T-helper 17 cell (primary cell): ENCODE measurements at places on chromosomes 7 and 10. TPM values are rescaled to one million over a fixed set of nuclear protein-coding genes. Genes with fewer than 3 reads are reported as not detected.

GRCh38 chr10:28295336-28295735, 7.5 kb downstream of the MPP7 start:
- no peak for DNase-seq

GRCh38 chr7:135681762-135682161, 19.4 kb downstream of the STMP1 start:
- no peak for DNase-seq

- DNase-seq = no peak
These were observed 110.1 kb downstream of the TPST1 start for GRCh38 chr7:66315192-66315591.

GRCh38 chr7:7569615-7570014, 2.9 kb downstream of the MIOS start:
- no peak for DNase-seq

GRCh38 chr10:71933651-71934050, 30.5 kb upstream of the CHST3 start:
- DNase-seq = no peak

GRCh38 chr10:100624298-100624697, 88.6 kb downstream of the HIF1AN start:
- DNase-seq = no peak

GRCh38 chr10:79156334-79157274, 87.8 kb downstream of the ZMIZ1 start:
- DNase-seq = no peak

GRCh38 chr7:77157446-77157845, 35.0 kb downstream of the CCDC146 start:
- DNase-seq = no peak

DNA sequence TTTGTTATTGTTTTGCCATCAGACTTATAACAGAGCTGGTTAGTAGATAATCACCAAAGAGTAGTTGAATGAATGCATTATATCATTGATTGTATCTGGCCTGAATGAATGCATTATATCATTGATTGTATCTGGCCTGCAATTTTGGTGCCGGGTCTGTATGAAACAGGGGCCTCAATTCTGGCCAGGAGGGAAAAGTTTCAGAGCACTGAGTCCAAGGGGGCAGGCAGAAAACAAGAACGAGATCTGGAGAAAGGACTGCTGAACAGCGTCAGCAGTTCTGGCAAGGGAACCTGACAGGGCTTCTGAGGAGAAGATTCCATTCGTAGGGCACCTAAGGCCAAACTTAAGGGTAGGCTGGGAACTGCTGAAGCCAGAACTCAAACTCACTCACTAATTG, 128.0 kb downstream of the SEMA3C start:
- DNase-seq = no peak

- no peak for DNase-seq
These were observed 59.4 kb upstream of the CDK1 start for GRCh38 chr10:60718886-60719285.

GRCh38 chr10:104273899-104274575, 5.1 kb downstream of the GSTO2 start:
- no peak for DNase-seq

- no peak for DNase-seq
These were observed 27.7 kb upstream of the CSGALNACT2 start for GRCh38 chr10:43110338-43111071.

GRCh38 chr10:114044247-114045135, 825 bp downstream of the ADRB1 start:
- DNase-seq = no peak

DNA sequence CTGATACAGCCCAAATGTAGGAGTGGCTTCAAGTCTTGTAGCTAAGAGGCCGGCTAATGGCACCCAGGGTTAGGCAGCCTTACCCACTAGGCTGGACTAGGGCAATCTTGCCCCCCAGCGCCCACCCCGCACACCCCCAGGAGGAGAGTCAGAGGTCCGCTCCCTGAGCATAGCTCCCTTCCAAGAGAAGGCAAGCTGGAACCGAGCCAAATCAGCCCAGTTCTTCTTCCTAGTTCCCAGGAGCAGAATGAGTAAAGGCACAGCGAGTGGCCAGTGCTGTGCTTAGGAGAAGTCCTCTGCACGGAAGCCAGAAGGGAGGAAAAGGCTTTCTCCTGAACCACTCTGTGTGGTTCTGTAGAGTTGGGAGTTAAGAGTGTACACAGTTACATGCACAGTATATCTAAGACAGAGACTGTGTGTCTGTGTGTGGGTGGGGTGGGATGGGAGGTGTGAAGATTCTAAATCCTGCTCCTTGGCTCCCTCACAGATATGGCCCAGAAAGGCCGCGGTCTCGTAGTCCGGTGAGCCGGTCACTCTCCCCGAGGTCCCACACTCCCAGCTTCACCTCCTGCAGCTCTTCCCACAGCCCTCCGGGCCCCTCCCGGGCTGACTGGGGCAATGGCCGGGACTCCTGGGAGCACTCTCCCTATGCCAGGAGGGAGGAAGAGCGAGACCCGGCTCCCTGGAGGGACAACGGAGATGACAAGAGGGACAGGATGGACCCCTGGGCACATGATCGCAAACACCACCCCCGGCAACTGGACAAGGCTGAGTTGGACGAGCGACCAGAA, 59.7 kb upstream of the PDCD4 start:
- no peak for DNase-seq

DNA sequence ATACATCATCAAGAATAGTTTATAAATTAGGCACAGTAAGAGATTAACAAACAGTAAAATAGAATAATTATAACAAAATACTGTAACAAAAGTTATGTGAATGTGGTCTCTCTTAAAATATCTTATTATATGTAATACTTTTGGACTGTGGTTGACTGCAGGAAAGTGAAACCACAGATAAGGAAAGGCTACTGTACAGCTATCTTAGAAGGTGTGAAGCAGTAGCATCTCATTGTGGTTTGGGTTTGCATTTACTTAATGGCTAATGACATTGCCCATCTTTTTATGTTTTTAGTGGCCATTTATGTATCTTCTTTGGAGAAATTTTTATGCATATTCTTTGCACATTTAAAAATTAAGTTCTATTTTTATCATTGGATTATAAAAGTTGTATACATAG, 296.4 kb upstream of the MAGI2 start:
- DNase-seq = no peak

DNA sequence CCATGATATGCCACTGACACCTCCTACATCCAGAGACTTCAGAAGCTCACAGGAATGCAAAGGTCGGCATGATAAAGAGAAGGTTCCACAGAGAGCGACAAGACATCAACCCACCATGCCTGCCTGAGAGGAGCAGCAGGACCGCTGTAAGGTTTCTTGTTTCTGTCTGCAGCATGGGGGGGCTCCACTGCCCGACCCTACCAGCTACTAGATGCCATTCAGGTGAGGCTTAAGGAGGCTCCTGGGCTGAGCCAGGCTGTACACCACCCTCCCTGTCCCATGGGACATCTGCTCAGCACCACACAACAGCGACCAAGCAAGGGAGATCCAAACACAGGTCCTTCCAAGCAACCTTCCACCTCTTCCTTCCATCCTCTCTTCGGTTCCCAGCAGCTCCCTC, 234.6 kb downstream of the TNS3 start:
- DNase-seq = no peak

DNA sequence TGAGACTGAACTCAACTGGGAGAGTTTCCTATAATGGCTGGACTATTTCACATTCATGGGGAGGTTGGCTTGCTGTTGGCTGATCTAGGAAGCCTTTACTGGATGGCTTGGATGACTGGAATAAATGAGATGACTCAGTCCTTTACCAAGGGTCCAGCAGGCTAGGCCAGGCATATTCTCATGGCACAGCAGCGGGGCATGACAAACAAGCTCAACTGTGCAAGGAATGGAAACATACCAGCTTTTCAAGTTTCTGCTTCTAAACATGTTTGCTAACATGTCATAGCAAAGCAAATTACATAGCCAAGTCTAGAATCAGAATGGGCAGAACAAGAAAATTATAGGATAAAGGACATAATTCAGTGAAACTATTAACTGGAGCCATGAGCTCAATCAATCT, 46.8 kb upstream of the CRTAC1 start:
- no peak for DNase-seq

GRCh38 chr10:74558403-74558802, 268.0 kb upstream of the KAT6B start:
- DNase-seq = no peak

GRCh38 chr7:74612015-74612829, 45.3 kb upstream of the GTF2I start:
- no peak for DNase-seq

GRCh38 chr7:138095972-138096935, 20.0 kb downstream of the AKR1D1 start:
- no peak for DNase-seq

GRCh38 chr7:49995681-49996080, 97.4 kb downstream of the ZPBP start:
- DNase-seq = no peak

DNA sequence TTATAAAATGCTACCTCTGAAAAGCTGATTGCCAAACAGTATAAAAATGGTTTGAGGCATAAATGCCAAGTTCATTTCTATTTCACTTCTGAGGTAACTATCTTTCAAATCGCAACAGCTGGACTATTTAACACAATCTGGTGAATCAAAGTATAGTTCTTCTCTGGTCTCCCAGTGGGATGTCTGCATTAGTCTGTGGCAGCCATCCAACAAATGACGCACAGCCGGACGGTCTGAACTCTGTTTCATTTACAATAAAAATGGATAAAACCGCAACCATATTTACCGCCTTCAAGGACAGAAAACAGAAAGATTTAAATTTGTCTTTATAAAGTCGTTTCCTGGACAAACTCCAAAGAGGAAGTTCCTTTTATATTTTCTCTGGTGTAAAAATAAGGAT, 41.9 kb downstream of the ENO4 start:
- no peak for DNase-seq

- no peak for DNase-seq
These were observed 522 bp downstream of the CCL24 start for GRCh38 chr7:75813084-75813483.

- DNase-seq = no peak
These were observed 28.2 kb downstream of the PFKP start for GRCh38 chr10:3095373-3096139.

The HOXA1 gene
- 0.60 TPM for total RNA-seq

The PPP1R17 gene
- total RNA-seq = not detected

The STEAP4 gene
- total RNA-seq = 0.42 TPM

The CCDC201 gene
- not detected for total RNA-seq

The SOSTDC1 gene
- not detected for total RNA-seq

The TMEM176B gene
- total RNA-seq = not detected

The IFIT1B gene
- not detected for total RNA-seq

The DBF4 gene
- 40.8 TPM for total RNA-seq

The NPY4R2 gene
- total RNA-seq = not detected

The SH2D4B gene
- total RNA-seq = 0.30 TPM

The GPR141 gene
- 0.52 TPM for total RNA-seq
